Panc1 (cell line): ENCODE measurements at places on chromosomes 7 and 10.
A peak's percentile ranks its signal among the peaks of the same experiment; 100 is the strongest.

DNA sequence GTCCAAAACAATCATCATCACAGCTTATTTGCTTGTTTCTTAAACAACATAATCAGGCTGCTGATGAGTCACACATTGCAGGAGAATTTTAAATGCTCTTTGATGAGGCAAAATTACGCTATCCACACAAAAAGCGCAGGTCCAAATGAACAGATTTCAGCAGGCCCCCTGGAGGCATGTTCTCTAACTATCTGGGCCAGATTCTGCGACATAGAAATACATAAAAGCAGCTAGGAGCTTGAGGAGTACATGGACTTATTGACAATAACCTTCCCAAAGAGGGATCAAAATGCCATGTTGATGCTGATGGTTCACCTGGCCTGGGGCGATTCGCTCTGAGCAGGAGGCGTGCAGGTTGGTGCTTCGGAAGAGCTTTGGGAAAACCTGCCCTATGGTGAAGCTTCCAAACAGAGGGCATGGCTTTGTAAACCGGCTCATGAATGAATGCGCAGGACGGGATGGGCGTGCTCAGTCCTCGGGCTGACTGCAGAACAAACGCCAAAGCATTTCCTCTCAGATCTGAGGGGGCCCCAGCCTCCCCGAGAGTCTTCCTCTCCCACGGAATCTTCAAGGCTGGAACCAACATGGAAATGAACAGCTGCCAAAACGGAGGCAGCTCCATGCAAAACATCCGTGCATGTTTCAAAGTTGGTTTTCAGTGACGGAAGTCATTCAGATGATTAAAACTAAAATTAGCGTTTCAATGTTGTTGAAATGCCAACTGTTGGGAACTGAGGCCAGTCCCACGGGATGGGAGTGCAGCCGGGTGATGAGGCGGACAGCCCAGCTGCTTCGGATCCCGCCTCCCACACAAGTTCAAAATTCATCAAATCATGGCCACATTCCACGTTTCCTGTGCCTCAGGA is 179.6 kb downstream of the TCERG1L start:
- no peak for DNase-seq

DNA sequence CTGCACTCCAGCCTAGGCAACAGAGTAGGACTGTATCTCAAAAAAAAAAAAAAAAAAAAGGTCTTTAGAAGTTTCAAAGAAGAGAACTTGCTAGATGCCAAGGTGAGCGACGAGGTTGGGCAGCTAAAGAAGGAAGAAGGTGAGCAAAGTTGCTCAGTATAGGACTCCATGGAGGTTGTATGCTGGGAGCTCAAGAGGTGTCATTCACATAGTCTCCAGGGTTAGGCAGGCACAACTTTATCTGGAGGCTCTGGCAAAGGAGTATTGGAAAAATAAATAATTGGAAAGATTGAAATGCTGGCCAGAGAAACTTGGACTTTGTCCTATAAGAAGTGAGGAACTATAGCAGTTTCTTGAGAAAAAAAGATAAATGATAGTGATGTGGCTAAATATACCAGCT is 74.5 kb downstream of the NRF1 start:
- no peak for DNase-seq

GRCh38 chr10:70498970-70499835 is 20.6 kb downstream of the PALD1 start:
- no peak for DNase-seq

DNA sequence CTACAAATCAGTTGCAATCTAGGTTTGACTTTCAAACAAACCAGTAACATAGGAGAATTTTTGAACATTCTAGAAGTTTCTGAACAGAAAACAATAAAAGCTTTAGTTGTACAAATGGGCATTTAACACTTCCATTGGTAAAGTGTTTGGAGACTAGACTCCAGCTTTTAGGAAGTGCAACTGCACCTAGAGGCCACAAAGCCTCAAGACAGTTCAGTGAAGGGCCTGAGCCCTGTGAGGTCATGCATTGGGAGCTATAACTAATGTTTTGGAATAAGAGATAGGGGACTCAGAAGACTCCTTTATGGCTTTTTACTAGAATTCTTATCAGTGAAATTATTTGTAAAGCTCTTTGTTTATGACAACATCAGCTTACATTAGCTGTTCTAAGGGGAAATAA is 3.0 kb upstream of the EPHB6 start:
- no peak for DNase-seq

- no peak for DNase-seq
These were observed 1209.2 kb downstream of the TYW1 start for GRCh38 chr7:68205826-68206225.

GRCh38 chr10:12965571-12965970 is 35.9 kb downstream of the CCDC3 start:
- no peak for DNase-seq

DNA sequence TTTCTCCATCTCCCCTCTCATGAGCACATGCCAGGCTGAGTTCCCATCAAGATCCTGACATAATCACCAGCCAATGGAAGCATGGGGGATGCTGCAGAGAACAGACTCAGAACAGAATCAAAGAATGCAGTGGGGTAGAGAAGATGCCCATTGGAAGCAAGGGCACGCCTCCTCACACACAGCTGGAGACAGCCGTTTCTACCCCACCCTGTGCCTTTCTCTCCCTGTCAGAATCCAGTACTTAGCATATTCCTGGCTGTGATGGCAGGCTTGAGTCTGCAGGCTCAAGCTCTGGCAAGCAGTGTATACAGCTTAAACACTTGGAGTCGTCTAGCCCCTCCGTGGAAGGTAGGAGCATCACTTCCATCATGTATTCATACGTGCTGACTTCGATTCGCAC is 867.9 kb downstream of the NRG3 start:
- no peak for DNase-seq

DNA sequence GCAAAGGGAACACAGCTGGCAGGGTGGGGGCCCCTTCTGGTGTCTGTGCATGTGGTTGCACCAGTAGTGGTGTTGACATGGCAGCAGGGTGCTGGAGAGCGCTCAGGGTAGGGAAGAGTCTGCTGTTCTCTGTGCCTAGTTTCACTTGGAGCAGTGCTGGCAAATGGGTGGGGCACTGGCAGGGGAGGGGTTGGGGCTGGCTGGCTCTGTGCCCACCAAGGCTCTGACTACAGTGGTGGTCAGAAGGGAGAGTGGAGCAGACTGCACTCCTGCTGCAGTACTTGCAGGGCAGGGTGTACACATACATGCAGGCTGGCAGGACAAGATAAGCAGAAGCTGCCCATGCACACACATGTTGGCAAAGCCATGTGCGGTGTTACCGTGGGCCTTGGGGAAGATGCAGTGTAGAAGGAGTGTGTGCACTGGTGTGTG is 18.2 kb downstream of the FAM25A start:
- no peak for DNase-seq

DNA sequence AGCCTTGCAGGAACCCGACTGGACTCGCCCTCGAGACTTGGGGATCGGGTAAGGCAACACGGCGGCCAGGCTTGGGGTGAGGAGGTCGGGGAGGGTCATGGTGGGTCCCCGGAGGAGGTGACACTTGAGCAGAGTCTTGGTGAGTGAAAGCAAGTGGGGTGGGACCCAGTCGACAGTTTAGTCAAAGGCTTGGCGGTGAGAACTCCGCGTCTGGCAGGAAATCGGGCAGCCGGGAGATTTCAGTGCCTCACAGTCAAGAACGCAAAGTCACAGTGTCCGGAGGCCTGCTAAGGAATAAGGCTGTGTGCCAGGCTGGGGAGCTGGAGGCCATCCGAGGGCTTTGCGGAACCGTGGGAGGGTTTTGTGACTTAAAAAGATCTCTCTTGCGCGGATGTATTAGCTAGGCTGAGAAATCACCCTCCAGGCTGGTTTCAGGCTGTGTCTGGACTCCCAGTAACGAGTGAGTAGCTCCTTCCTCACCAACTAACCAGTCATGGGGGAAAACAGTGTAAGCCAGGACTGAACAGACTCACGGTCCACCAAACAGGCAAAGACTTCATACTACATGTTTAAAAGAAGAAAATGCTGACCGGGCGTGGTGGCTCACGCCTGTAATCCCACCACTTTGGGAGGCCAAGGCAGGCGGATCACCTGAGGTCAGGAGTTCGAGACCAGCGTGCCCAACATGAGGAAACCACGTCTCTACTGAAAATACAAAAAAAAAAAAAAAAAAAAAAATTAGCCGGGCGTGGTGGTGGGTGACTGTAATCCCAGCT is 613 bp downstream of the AP5Z1 start:
- DNase-seq, result no peak

GRCh38 chr7:150855476-150856302 is 3.4 kb downstream of the AOC1 start:
- no peak for DNase-seq

DNA sequence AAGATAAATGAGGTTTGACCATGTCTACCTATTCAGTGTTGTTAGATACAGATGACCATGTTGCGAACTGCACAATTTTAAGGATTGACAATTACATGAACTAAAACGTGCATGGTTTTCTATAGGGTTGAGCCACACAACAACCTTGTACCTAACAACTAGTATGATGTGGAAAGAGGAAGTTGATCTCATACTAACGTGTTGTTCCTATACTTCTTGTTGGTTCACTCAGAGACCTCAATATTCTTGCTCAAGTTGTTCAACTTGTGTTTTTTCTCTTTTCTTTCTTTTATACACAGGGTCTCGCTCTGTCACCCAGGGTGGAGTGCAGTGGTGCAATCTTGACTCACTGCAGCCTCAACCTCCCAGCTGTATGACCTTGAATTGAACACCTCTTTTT is 6.1 kb upstream of the KEL start:
- no peak for DNase-seq

DNA sequence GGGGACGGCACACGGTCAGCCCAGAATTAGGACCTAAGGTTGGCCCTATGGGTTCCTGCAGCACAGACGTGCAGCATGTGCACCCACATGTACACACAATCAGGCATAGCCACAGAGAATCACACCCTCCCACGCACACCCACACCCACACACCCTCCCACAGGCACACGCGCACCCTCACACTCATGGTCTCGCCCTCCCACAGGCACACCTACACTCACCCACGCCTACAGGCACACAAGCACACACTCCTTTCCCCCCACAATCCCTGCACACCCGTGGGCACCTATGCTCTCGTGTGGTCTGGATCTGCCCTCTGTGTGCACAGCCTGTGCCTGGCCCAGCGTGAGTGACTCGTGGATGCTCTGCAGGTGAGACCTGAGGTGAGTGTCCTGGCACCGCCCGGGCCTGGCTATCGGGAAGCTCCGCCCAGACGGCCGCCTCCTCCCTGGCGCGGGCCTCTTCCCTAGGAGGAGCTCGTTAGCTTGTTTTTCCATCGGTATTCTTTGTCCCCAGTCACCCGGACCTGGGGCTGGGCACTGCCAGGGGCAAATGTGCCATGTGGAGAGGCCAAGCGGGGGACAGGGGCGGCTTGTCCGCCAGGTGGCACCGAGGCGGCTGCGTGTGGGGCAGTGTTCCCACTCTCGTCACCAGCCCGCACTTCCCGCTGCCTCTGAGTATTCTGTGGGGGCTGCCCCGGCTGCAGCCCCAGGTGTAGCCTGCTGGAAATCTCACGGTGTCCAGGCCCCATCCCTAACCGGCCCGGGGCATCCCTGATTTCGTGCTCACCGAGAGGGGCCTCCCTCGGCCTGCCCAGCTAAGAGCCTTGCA is 110.2 kb upstream of the FAM20C start:
- no peak for DNase-seq

DNA sequence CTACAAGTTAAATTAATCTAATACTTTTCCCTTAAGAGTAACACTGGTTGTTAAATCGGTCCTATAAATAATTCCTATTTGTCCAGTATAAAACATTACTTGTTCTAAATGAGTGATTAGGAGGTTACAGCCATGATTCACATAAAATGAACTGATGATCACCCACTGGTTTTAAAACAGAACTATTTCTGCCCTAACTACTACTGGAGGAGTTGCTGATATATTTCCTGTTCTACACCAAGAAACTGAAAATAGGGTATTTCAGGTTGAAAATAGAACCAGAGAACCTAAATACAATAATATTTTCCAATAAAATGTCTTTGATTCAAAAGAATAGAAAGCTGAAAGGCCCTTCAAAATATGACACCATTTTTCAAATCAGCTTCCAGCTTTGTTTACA is 30.9 kb downstream of the DNAJC1 start:
- no peak for DNase-seq

DNA sequence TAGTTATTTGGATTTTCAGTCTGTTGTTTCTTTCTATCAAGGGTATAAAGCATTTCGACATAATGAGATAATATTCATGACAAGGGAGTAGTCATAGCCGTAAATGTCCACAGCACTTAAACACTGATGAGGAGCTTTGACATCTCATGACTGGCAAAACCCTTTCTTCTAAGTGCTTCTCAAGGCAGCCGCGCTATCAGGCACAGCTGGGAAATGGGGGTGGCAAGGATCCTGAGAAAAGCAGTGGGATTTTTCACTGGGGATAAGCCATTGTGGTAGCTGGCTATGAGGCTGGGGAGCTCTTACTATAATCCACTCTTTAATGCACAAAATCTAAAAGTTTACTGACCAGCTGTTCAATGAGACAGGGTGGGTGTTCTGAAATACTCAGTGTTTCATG is 493.2 kb upstream of the KLF6 start:
- DNase-seq, result no peak

GRCh38 chr10:31148951-31149350 is 117.3 kb upstream of the ZNF438 start:
- no peak for DNase-seq

GRCh38 chr10:17951868-17952371 is at the start of gene SLC39A12:
SLC39A12 (plus strand) TSS chr10:17951918; CDS start chr10:17953277, 1,359 bp downstream.
- DNase-seq, result no peak

DNA sequence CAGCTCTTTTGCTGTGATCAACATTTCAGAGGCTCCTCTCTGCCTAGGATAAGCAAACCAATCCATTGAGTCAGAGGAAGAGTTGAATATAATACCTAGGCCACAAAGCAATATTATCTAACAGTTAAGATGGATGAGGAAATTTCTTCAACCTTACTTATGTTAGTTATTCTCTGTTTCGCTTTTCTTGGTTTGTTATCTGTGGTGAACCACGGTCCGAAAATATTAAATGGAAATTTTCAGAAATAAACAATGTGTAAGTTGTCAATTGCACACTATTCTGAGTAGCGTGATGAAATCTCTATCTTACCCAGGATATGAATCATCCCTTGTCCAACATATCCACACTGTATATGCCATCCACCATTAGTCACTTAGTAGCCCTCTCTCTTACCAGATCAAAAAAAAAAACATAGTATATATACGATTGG is 1.5 kb upstream of the HTR7 start:
- peak; percentile 83 for DNase-seq

DNA sequence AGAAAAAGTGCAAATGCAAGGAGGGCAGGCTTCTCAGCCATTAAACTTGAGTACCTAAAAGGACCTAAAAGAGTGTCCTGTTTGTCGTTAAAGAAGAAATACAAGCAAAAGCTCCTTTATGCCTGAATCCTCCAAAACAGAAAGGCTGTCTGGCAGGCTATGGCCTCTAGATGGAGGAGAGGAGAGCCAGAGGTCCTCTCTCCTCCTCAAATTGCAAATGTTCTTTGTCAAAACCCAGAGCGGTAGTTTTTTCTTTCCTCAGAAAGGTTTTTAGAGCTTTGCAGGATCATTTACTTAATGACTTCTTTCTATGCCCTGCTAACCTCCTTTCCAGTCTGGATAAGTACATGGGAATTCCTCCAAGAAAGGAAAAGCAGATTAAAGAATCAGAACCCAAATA is 1.9 kb upstream of the SORCS1 start:
- DNase-seq, result no peak
